ENCODE measurements at places on chromosomes 2 and 18.

GRCh38 chr2:146413086-146413610 is 1431.7 kb upstream of the ACVR2A start:
- DNase-seq, result no peak

DNA sequence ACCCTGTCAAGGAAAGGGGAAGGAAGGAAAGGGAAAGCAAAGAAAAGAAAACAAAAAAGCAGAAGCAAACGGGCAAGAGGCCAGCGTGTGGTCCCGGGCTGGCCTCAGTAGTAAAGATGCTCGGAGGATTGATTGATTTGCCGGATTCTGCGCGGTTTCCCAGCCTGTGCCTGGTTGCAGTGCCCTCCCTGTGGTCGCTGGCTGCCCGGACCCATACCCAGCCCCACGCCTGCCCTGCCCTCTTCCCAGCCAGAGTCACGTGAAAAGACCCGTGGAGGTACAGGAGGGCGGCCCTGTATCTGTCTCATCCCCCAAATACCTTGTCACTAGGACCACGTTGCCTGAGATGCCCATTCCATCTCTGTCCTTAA is 55.1 kb upstream of the IMP4 start:
- DNase-seq, result no peak

GRCh38 chr2:31442376-31442775 is 27.8 kb upstream of the XDH start:
- DNase-seq, result no peak

- no peak for DNase-seq
Observed at GRCh38 chr2:190412966-190413365, 4.8 kb downstream of the MFSD6 start.

GRCh38 chr2:240640939-240641338 is 15.7 kb downstream of the GPR35 start:
- DNase-seq, result no peak

- DNase-seq, result no peak
Observed at GRCh38 chr2:55776966-55777365, 83.3 kb upstream of the PNPT1 start.

DNA sequence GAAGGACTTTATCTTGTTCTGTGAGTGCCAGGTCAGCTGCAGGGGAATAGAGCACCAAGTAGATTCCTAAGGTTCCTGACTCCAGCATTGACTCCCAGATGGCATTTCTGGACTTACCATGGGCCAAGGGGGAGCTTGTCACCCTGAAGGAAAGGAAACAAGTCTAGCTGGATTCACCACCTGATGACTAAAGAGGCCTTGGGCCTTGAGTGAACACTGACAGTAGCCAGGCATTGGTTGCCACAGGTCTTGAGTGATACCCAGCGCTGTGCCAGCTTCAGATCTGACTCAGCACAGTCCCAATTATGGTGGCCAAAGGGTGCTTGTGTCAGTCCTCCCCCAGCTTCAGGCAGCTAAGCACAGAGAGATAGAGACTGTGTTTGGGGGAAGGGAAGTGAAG is 40.1 kb upstream of the CAPN13 start:
- DNase-seq, result no peak

DNA sequence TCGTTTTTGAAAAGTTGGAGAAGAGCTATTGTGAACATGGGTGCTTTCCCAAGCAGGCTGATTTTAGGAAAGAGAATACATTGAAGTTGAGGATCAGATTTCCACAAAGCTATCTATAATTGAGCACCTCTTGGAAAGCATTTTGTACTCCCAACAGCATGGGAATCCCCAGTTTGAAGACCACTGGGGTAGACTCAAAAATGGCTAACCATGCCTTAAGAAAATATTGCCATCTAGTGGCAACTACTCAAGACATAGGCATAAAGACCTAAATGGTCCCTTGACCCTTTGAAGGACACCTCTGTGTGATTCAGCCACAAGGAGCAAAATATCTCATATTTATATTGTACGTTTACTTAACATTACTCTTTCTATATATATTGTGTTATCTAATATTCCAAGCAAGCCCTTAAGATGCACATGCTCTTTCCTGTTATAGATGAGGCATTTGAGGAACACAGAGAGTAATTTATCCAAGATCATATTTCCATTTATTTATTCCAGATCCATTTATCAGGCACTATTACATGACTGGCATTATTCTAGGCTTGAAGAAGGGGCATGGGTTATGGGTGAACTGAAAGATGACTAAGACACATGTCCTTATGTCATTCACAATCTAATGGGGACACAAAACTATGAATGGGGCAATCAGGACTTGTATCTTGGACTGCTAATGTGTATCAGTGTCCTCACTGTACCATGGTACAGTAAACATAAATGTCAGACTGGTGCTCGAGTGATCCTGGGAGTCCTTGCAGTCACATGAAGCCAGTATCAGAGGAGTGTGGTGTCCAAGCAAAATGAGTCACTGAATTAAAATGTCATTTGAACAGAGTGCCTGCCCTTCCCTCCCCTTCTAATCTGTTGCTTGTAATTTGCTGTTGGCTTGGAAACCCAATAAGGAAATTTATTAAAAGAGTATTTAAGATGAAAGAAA is 121.0 kb upstream of the XPO1 start:
- peak; percentile 42 for DNase-seq

DNA sequence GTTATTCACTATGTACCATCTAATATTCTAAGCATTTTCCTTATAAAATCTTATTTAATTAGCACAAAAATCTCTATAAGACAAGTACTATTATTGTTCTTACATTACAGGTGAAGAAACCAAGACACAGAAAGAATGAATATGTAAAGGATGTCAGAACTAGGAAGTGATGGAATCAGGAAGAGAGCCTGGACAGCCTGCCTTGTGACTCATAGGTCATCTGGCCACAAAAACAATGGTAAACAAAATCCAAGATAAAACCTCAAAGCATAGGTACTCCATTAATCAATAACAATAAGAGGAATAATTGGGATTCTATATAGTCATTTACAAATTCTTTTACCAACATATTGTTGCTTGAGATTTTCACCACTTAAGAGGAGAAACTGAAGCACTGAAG is 505.4 kb upstream of the PIK3C3 start:
- DNase-seq, result no peak

DNA sequence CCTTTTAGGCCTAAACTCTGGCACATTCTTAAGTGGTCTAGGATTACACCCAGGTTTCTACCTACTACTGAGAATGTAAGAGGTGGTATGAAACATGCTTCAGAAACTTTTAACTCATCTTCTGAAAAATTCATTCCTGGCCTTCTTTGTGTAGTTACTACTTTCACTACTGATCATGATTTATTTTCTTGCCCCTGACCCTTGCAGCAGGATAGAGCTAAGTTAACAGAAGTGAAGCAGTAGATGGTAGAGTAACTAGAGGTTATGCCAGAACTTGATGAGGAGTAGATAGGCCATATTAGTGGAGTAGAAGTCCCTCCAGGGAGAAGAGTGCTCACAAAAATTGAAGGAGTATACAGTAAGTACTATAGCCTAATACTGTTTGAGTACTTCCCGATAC is 75.5 kb upstream of the MSTN start:
- DNase-seq, result no peak

GRCh38 chr2:197838036-197838435 is 33.6 kb downstream of the PLCL1 start:
- DNase-seq, result peak; percentile 18

DNA sequence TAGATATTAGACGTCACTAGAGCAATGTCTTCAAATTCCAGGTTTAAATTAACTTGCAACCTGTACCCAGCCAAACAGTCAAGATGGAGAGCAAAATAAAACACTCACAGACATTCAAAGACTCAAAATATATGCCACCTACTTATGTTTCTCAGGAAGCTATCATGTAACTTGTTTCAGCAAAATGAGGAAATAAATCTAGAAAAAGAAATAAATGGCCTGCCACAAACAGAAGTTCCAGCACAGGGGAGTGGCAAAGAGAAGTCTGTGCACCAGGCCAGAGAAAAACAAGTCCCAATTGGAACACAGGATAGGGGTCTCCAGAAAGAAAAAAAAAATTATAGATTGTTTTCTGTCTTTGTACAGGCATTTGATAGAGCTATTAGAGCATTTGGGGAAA is 96.7 kb downstream of the LRP2 start:
- DNase-seq, result no peak

DNA sequence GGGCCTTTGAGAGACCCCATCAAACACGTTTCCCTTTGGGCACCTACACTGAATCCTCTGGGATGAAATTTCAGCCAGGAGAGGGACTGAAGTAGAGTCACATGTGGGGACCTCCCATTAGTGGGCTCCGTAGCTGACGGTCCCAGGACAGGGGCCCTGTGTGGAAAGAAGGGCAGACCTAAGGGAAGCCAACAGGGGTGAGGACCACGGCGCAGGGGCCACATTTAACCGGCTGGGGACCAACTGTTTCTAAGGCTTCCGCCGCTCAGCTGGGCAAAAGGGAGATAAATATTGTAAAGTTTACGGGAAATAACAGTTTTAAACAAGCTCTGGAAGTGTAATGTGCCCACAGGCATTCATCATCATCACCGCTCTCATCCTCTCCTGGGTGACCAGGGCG is 42.7 kb downstream of the RRM2 start:
- no peak for DNase-seq

DNA sequence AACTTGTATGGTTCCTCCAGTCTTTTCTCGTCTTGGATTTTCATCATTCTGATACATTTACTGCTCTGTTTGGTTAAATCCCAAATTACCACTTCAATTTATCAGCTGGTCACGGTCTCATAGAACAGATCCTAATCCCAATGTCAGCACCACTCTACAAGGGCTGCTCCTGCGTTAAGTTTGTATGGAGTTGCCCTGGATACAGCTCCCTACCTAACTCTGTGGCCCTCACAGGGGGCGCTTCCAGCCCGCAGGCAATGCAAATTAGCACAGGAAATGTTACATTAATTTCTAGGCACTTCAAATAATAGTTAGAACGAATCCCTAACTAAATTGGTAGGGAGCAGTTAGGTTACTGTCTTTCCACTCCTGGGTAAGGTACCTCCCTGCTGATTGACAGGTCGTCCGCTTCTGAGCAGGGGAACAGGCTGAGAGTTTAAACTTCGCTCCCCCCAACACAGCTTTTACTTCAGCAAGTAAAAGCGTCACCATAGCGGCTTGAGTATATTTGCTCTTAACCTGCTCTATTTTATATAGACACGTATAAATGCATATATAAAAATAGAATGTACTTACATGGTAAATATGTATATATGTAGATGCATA is 238.5 kb upstream of the FANCL start:
- DNase-seq, result no peak

- DNase-seq, result no peak
Observed at GRCh38 chr2:110837446-110838409, 105.4 kb downstream of the ACOXL start.

GRCh38 chr2:181973171-181973783 is 12.4 kb upstream of the PPP1R1C start:
- DNase-seq, result no peak

DNA sequence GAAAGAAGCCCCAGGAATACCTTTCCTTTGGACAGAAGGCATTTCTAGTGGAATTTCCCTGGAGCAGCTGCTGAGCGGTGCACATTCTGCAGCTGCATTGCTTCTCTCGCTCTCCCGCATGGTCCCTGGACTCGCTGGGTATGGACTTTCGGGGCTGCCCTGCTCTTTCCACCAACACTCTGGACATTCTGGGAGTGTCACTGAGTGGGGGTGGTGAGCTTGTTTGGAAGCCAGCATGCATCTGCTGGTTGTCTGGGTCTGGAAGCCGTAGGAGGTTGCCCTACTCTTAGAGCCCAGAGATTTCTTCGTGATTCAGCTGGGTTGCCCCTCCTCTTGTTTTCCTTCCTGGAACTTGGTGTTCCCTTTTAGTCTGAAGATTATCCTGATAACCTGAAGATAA is 52.6 kb downstream of the TWIST2 start:
- no peak for DNase-seq

GRCh38 chr2:200380833-200381542 is 74.5 kb downstream of the SPATS2L start:
- peak; percentile 76 for DNase-seq

- DNase-seq, result no peak
Observed at GRCh38 chr18:54856105-54856646, 27.9 kb downstream of the RAB27B start.

GRCh38 chr2:172965433-172966212 is 110.0 kb upstream of the MAP3K20 start:
- peak; percentile 15 for DNase-seq

- no peak for DNase-seq
Observed at GRCh38 chr2:157877761-157878400, 1.8 kb upstream of the ACVR1 start.

DNA sequence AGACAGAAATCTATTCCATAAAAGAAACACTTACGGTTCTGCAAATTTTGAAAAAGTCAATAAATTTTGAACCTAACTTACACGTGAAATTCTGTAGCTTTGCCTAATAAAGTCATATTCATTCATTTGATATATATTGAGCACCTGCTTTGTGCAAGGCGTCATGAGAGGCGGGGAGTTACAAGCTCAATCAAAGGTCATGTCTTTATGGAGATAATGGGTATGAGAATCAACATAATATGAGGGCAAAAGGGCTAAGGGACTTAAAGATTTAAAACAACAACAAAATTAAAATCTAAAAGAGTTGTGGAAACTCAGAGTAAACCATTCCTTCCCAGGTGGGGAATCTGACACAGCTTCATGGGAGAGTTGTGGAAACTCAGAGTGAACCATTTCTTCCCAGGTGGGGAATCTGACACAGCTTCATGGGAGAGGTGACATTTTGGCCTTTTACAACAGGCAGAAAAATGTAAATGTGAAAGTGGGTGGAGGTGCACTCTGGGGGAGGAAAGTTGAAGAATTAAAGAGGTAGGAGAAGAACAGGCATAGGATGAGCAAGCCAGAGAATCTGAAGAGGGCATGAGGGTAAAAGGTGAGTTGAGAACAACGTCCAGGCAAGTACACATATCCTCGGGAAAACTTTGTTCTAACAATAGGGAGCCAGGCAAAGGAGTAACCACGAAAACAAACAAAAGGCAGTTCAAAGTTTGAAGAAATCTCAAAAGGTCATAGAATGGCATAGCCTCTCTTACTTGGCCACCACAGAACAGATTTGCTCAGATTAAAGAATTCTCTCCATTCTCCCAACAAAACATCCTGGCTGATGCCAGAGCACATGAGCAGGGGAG is 49.5 kb upstream of the CD226 start:
- DNase-seq, result no peak

DNA sequence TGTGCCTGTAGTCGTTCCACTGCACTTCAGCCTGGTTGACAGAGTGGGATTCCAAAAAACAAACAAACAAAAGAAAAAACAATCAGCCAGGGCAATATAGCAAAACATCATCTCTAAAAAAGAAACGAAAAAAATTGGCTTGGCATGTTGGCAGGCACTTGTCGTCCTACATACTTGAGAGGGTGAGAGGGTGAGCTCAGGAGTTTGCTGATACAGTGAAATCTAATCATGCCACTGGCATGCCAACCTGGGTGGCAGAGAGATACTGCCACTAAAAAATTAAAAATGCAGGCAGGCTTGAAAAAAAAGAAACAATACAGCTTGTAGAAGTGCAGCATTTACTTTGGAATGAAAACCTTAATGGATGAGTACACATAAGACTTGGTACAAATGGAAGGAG is 282.9 kb upstream of the RGPD4 start:
- no peak for DNase-seq

DNA sequence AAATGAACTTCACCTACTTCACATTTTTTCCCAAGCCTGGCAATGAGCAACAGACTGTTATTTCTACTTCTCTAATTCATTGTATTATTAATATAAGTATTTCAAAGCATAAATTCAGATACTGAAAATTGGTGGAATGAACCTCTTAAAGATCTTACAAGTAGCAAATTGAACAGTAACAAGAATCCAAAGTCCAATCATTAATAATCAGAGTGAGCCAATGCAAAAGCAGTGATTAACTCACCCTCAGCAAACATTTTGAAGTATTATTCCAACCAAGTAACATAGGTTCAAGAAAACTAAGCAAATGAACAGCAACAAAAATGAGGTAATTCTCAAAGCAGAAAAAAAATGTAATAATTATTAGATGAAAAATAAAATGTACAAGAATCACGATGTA is 288.1 kb upstream of the ZC3H15 start:
- no peak for DNase-seq

Measured in fibroblast of skin of right quadriceps (primary cell).